ENCODE measurements at places on chromosomes 12 and 14. TPM values are rescaled to one million over a fixed set of nuclear protein-coding genes. Genes with fewer than 3 reads are reported as not detected.
A peak's percentile ranks its signal among the peaks of the same experiment; 100 is the strongest.

The AMN gene
- 3.9 TPM for total RNA-seq

GRCh38 chr12:123931686-123932321 lies 40.8 kb downstream of the CCDC92 start:
- H3K27ac ChIP-seq, result no peak overlapping the region
- DNase-seq, result no peak
- no peak overlapping the region for H3K4me3 ChIP-seq
- no peaks in the 10 kb centered on the region for H3K4me1 ChIP-seq
- peaks cover 5% of the 10 kb centered on the region for H3K36me3 ChIP-seq
- H3K27me3 ChIP-seq, result no peaks in the 10 kb centered on the region

- no peak for DNase-seq
- H3K4me1 ChIP-seq, result peaks cover 14% of the 10 kb centered on the region
- H3K36me3 ChIP-seq, result no peaks in the 10 kb centered on the region
- H3K4me3 ChIP-seq, result no peak overlapping the region
These were observed 53.8 kb downstream of the TESC start for GRCh38 chr12:117045160-117046010.

DNA sequence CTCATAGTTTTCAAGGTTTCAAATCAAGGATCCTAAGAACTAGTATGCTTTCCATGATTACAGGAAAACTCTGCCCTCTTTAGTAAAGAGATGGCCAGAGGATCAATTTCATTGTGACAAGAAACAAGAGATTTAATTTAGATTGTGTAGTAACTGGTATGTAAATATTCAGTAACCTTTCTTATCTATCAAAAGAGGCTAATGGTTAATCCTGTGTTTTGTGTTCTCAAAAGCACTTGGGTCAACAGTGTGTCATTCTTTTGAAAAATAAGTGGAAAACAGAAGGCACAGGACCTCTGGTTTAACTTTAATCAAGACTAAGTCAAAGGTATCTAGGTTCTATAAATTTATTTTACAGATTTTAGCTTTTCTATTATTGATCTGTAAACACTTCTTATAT lies 56.6 kb upstream of the ERGIC2 start:
- H3K36me3 ChIP-seq, result no peaks in the 10 kb centered on the region
- H3K27me3 ChIP-seq, result no peaks in the 10 kb centered on the region
- no peak overlapping the region for H3K27ac ChIP-seq
- H3K4me3 ChIP-seq, result no peak overlapping the region
- no peak for DNase-seq
- no peaks in the 10 kb centered on the region for H3K4me1 ChIP-seq

DNA sequence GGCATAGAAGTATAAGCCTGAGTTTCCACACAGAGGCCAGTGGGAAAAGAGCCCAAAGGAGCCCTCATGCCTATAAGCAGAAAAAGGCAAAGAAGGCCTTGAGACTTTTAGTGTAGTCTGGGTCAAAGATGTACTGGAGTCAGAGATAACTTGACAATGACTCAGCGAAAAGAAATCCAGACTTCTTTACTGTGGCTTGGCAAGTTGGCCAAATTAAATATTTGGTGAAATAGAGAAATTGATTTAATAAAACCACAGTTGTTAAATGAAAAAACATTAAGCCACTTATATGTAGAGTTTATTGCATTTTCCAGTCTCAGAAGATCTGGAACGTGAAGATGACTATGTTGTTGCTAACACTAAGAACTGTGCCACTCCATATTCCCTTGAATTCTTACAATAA lies 105.1 kb downstream of the TMTC3 start:
- DNase-seq, result no peak
- H3K4me3 ChIP-seq, result no peak overlapping the region
- H3K36me3 ChIP-seq, result no peaks in the 10 kb centered on the region
- H3K27me3 ChIP-seq, result no peaks in the 10 kb centered on the region
- no peak overlapping the region for H3K27ac ChIP-seq

DNA sequence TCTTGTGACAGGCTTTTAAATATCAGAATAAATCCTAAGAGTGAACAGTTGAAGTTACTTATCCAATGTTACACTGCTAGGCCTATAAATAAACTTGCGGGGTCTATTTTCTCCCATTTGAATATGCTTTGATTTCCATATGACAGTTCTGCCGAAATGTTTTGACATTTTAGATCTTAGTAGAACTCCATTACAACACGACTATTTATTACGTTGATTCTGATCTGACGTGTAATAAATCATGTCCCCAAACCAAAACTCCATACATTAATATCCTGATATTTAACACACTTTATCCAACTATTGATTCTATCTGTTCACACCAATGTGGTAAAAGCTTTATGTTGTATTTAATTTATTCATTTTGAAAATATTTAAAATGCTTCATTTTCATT lies 16.1 kb upstream of the NEMF start:
- peak overlapping the region; percentile 56 for H3K4me3 ChIP-seq
- no peaks in the 10 kb centered on the region for H3K27me3 ChIP-seq
- peaks cover 5% of the 10 kb centered on the region for H3K4me1 ChIP-seq
- DNase-seq, result no peak
- H3K36me3 ChIP-seq, result no peaks in the 10 kb centered on the region
- peak overlapping the region; percentile 12 for H3K27ac ChIP-seq

- H3K4me1 ChIP-seq, result no peaks in the 10 kb centered on the region
- no peaks in the 10 kb centered on the region for H3K27me3 ChIP-seq
- DNase-seq, result no peak
- H3K4me3 ChIP-seq, result no peak overlapping the region
- H3K27ac ChIP-seq, result no peak overlapping the region
- no peaks in the 10 kb centered on the region for H3K36me3 ChIP-seq
These were observed 28.8 kb upstream of the GZMB start for GRCh38 chr14:24662753-24663152.

DNA sequence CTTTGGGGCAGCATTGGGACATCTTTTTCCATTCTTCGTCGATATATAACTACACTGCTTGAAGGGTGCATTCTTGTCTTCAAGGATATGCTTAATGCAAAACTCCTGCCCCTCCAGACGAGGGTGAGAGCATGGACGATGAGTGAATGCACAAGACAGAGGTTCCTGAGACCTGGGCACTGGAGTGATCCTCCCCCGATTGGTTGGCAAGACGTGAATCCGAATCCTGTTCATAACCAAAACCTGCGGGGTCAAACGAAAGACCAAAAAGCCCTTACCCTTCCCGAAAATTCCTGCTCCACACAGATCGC lies 684 bp downstream of the KANSL2 start:
- no peaks in the 10 kb centered on the region for H3K27me3 ChIP-seq
- peak overlapping the region; percentile 61 for H3K4me3 ChIP-seq
- H3K4me1 ChIP-seq, result peaks cover 32% of the 10 kb centered on the region
- peaks cover 6% of the 10 kb centered on the region for H3K36me3 ChIP-seq
- H3K27ac ChIP-seq, result peak overlapping the region; percentile 90
- no peak for DNase-seq

DNA sequence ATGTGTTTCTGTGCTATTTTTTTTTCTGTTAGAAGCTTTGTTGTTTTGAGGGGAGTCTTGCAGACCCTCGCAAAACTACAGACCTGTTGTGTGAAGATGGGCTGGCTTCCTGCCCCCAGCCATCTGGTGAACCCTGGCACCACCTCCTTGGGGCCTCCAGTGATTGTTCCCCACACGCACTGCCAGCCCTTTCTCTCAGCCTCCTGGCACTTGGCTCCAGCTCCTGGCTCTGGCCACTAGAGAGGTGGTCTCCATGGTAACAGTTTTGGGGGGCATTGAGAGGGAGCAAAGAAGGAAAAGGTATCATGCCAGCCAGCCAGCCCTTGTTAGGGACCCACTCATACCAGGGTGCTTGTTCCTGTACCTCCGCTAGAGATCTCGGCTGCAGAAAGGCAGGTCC lies 176.4 kb upstream of the RPH3A start:
- no peak for DNase-seq
- no peaks in the 10 kb centered on the region for H3K36me3 ChIP-seq
- H3K27ac ChIP-seq, result no peak overlapping the region
- H3K27me3 ChIP-seq, result no peaks in the 10 kb centered on the region

GRCh38 chr12:2957816-2958431 lies 1.3 kb upstream of the TEAD4 start:
- DNase-seq, result no peak
- H3K27ac ChIP-seq, result no peak overlapping the region
- no peaks in the 10 kb centered on the region for H3K36me3 ChIP-seq
- peaks cover 32% of the 10 kb centered on the region for H3K4me1 ChIP-seq
- no peak overlapping the region for H3K4me3 ChIP-seq

DNA sequence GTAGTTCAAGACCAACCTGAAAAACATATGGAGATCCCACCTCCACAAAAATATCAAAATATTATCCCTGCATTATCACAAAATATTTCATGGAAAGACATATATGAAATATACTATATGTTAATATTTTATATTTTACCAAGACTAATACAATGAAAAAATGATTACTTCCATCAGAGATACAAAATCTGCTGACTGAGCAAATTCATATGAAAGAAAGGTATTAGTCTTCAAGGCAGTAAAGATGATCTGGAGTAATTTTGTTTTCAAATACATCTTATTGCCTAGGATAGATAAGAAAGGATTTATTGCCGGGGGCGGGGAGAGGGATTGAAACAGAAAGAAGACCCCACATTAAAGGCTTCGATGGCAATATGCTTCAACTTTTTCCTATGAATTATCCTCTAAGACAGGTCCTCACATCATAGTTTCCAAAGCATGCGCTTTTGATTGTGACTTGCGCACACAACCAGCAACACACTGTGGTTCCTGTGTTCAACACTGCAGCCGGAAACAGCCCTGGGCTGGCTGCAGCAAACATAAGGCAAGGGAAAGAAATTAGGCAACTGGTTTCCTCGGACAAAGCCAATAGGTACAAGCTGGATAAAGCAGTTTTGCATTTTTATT lies 83.2 kb downstream of the SPPL3 start:
- no peak overlapping the region for H3K27ac ChIP-seq
- DNase-seq, result no peak
- H3K36me3 ChIP-seq, result no peaks in the 10 kb centered on the region
- no peaks in the 10 kb centered on the region for H3K27me3 ChIP-seq

GRCh38 chr12:6745741-6746525 lies 7.0 kb downstream of the MLF2 start:
- no peak overlapping the region for H3K4me3 ChIP-seq
- peaks cover 37% of the 10 kb centered on the region for H3K36me3 ChIP-seq
- peak overlapping the region; percentile 10 for H3K27ac ChIP-seq
- no peaks in the 10 kb centered on the region for H3K4me1 ChIP-seq

GRCh38 chr12:40511341-40511740 lies 180.9 kb upstream of the CNTN1 start:
- no peak overlapping the region for H3K27ac ChIP-seq
- H3K4me1 ChIP-seq, result no peaks in the 10 kb centered on the region
- no peak for DNase-seq
- H3K4me3 ChIP-seq, result no peak overlapping the region
- no peaks in the 10 kb centered on the region for H3K27me3 ChIP-seq

- no peak overlapping the region for H3K27ac ChIP-seq
- H3K4me1 ChIP-seq, result no peaks in the 10 kb centered on the region
- no peaks in the 10 kb centered on the region for H3K27me3 ChIP-seq
These were observed 18.2 kb upstream of the STRAP start for GRCh38 chr12:15863984-15864383.

DNA sequence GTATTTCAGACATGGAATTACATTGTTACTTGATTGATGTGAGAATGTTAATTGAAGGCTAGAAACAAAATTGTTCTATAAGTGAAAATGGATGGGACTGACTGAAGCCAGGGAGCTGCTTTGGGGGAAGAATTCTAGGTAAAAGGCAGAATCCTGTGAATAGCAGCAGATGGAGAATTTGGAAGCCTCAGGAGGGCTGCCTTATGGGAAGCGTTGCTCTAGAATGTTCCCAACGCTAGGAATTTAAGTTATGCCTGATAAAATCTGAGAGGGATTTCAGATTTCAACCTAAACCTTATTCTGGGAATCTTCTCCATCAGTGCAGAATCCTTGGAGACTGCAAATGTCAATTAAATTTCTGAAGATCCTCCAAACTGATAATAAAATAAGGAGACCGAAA lies 858.2 kb upstream of the FLRT2 start:
- no peak overlapping the region for H3K27ac ChIP-seq
- H3K4me1 ChIP-seq, result no peaks in the 10 kb centered on the region
- H3K4me3 ChIP-seq, result no peak overlapping the region

The POLE2 gene
- total RNA-seq, result 0.33 TPM

The RNASE2 gene
- not detected for total RNA-seq

DNA sequence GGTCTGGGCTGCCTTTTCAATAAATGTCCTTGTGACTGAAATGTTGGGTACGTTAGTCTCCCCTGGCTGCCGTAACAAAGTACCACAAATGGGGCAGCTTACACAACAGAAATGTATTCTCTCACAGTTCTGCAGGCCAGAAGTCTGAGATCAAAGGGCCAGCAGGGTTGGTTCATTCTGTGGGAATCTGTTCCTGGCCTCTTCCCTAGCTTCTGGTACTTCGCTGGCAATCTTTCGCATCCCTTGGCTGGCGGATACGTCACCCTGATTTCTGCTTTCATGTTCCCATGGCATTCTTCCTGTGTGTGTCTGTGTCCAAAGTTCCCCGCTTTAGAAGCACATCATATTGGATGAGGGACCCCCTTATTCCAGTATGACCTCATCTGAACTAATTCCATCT lies 95.8 kb upstream of the NCOR2 start:
- H3K36me3 ChIP-seq, result no peaks in the 10 kb centered on the region
- no peaks in the 10 kb centered on the region for H3K4me1 ChIP-seq
- DNase-seq, result no peak
- H3K27me3 ChIP-seq, result no peaks in the 10 kb centered on the region
- H3K27ac ChIP-seq, result no peak overlapping the region

The RNASE4 gene
- total RNA-seq, result 50.5 TPM

GRCh38 chr12:55885113-55885512 lies 42.4 kb upstream of the MMP19 start:
- no peaks in the 10 kb centered on the region for H3K4me1 ChIP-seq
- H3K36me3 ChIP-seq, result no peaks in the 10 kb centered on the region
- H3K27me3 ChIP-seq, result no peaks in the 10 kb centered on the region
- H3K4me3 ChIP-seq, result no peak overlapping the region
- DNase-seq, result no peak

The AQP6 gene
- total RNA-seq, result not detected

The KLHDC1 gene
- total RNA-seq, result 14.8 TPM

- H3K4me1 ChIP-seq, result peaks cover 46% of the 10 kb centered on the region
- H3K27ac ChIP-seq, result peak overlapping the region; percentile 60
- no peaks in the 10 kb centered on the region for H3K27me3 ChIP-seq
- H3K4me3 ChIP-seq, result no peak overlapping the region
- no peak for DNase-seq
These were observed 8.0 kb downstream of the PTPN21 start for GRCh38 chr14:88546621-88547385.

The STAC3 gene
- total RNA-seq, result not detected

The ANO4 gene
- 0.63 TPM for total RNA-seq

The HHIPL1 gene
- 0.98 TPM for total RNA-seq

- no peaks in the 10 kb centered on the region for H3K36me3 ChIP-seq
- DNase-seq, result peak; percentile 19
- H3K27me3 ChIP-seq, result no peaks in the 10 kb centered on the region
- no peak overlapping the region for H3K27ac ChIP-seq
- H3K4me1 ChIP-seq, result no peaks in the 10 kb centered on the region
These were observed 83.2 kb downstream of the PAH start for GRCh38 chr12:102833687-102834441.

GRCh38 chr14:90132821-90133570 lies 71.2 kb downstream of the KCNK13 start:
- H3K4me1 ChIP-seq, result no peaks in the 10 kb centered on the region
- no peak for DNase-seq
- H3K4me3 ChIP-seq, result no peak overlapping the region
- H3K27me3 ChIP-seq, result no peaks in the 10 kb centered on the region
- H3K36me3 ChIP-seq, result no peaks in the 10 kb centered on the region
- H3K27ac ChIP-seq, result no peak overlapping the region

The OR4M1 gene
- not detected for total RNA-seq

The FOXG1 gene
- total RNA-seq, result not detected

GRCh38 chr12:108457734-108458361 lies 57.2 kb upstream of the FICD start:
- H3K27ac ChIP-seq, result no peak overlapping the region
- H3K4me1 ChIP-seq, result no peaks in the 10 kb centered on the region
- no peaks in the 10 kb centered on the region for H3K36me3 ChIP-seq
- DNase-seq, result no peak
